NCI-H2107 (cell line): ENCODE measurements at places on chromosomes 11 and 22.

DNA sequence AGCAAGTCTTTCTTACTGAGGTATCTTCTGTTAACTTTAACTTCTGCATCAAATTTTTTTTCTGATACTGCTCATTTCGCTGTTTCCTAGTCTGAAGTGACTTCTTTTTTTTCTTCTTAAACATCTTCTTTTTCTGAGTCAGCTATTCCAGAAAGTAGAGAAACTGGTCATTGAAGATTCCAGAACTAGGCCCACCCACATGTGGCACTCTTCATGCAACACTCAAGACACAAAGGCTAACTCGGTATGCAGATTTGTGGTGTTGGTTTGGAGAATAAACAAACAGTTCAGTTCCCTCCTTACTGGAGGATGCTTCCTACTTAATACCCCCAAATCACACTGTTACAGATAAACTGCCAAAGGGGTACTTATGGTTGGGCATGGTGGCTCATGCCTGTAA, 25.2 kb upstream of the MTCH2 start:
- DNase-seq = no peak

- no peak for DNase-seq
These were observed 262.6 kb upstream of the SORL1-AS1 start for GRCh38 chr11:121715405-121715804.

GRCh38 chr11:7281079-7281478, 29.4 kb downstream of the SYT9 start:
- DNase-seq = no peak

GRCh38 chr11:96863520-96863919, 473.7 kb downstream of the JRKL start:
- no peak for DNase-seq

GRCh38 chr22:33572086-33572485, 348.2 kb downstream of the LARGE1 start:
- DNase-seq = no peak

DNA sequence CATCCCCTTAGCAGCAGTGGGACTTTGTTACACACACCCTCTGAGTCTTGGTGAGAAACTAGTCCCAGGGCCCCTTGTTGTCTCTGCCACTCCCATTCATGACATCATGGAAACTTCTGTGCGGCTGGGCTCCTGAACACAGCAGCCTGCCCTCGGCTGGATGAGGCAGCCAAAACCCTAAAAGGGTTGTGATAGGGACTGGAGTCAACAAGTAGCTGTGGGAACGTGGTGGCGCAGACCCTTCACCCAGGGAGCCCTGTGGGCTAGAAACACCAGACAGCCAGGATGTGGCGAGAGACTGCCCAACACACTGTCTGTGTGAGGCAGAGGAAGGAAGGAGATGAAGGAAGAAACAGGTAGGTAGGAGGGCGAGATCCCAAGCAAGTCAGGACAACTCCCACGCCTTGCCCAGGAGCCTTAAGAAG, 3.9 kb downstream of the CD3D start:
- DNase-seq = no peak

DNA sequence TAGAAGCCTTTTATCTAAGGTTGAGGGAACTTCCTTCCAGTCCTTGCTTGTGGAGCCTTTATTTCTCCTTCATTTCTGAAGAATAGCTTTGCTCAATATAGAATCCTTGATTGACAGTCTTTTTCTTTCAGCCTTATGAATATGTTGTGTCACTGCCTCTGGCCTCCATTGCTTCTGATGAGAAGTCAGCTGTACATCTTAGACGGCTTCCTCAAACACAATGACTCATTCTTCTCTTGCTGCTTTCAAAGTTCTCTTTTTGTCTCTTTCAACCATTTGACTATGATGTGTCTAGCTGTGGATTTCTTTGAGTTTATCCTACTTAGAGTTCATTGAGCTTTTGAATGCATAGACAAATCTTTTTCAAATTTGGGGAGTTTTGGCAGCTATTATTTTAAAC, 893.2 kb downstream of the BRD1 start:
- DNase-seq = no peak

DNA sequence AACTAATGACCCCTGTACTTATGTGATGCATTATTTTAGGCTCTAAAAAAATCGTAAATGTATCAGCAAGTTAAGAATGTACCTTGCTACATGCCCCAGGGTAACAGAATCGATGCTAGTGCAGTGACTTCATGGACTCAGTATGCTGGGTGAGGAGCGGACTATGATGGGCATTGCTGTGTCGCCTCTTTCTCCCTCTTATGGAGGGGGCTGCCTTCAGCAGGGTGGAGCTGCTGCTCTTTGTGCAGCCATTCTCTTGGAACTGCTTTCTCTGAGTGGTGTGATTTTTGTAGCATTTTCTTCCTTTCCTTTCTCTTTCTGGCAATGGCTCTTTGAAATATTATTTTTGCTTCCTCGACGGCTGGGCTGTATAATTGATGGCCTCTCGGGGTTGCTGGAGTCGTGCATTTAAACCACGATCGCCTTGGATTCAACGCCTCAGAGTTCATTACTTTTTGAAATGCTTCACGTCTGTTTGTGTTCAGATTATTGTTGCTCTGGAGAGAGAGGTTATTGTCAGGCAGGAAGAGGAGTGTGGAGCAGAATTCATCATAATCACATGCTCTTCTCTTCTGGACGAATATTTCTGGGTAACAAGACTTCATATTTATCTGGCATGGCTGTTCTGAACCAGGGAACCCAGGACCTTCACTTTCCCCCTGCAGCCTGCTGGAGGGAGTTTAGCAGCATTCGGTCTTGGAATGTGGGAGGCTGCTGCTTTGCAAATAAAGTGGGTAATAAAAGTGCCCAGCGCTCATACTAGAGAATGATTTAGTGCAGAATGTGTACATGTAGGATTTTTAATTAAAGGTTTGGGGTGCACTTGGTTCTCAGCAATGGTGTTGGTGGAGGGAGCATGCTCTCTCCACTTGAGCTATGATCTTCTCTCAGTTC, 804.2 kb downstream of the NTM start:
- DNase-seq = no peak

GRCh38 chr22:48885271-48885918, 942.3 kb downstream of the BRD1 start:
- no peak for DNase-seq

GRCh38 chr11:114285599-114285998, 10.6 kb upstream of the NNMT start:
- DNase-seq = no peak

DNA sequence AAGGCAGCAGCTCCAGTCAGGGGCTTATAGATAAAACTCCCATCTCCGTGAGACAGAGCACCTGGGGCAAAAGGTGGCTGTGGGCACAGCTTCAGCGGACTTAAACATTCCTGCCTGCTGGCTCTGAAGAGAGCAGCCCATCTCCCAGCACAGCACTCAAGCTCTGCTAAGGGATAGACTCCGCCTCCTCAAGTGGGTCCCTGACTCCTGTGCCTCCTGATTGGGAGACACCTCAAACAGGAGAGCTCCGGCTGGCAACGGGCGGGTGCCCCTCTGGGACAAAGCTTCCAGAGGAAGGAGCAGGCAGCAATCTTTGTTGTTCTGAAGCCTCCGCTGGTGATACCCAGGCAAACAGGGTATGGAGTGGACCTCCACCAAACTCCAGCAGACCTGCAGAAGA, 279.4 kb downstream of the LARGE1 start:
- DNase-seq = no peak

DNA sequence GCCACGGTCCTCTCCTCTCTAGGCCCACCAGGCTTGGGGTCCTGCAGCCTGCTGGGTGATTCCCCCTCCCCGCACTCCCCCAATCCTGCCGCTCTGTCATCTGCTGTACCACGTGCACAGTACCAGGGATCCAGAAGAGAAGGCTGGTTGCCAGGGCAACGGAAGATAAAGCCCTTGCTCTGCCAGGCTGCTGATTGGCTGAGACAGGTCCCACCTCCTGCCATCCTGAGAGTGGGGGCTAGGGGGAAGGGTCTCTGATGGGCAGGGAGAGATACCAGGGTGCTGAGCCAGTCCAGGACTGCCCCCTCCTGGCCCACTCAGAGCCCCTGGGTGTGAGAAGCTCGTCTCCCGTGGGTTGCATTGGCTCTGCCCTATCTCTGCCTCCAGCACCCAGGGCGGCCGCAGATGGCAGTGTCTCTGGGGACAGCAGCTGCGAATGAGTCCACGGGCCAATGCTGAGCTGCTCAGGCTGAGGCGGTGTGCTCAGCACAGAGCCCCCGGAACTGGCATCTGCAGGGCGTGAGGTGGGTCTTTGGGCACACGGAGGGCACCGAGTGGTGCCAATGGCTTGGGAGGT, at the start of gene SMIM45:
Gene SMIM45 (plus strand): TSS at position 253 of the 577 bp plus-strand sequence.
- no peak for DNase-seq

- no peak for DNase-seq
These were observed 8.3 kb downstream of the PPFIBP2 start for GRCh38 chr11:7522121-7522520.
